ENCODE measurements at places on chromosomes 4 and X.
A peak's percentile ranks its signal among the peaks of the same experiment; 100 is the strongest.

- DNase-seq: no peak
Observed at GRCh38 chr4:38621831-38622230, 42.2 kb upstream of the KLF3 start.

GRCh38 chr4:102141842-102142241 is 203.4 kb downstream of the SLC39A8 start:
- DNase-seq: no peak

- no peak for DNase-seq
Observed at GRCh38 chr4:94345266-94345665, 2.6 kb upstream of the HPGDS start.

GRCh38 chrX:13719192-13719856 is 15.1 kb downstream of the TRAPPC2 start:
- DNase-seq: no peak

DNA sequence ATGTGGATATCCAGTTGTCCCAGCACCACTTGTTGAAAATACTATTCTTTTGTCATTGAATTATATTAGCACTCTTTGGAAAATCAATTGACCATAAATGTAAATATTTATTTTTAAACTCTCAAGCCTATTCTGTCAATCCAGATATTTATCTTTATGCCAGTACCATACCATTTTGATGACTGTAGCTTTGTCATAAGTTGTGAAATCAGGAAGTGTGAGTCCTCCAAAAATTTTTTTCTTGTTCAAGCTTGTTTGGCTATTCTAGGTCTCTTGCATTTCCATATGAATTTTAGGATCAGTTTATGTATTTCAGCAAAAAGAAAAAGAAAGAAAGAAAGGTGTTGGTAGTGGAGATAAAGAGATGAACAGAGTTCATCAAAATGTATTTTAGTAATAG is 8.2 kb upstream of the SMPX start:
- no peak for DNase-seq

DNA sequence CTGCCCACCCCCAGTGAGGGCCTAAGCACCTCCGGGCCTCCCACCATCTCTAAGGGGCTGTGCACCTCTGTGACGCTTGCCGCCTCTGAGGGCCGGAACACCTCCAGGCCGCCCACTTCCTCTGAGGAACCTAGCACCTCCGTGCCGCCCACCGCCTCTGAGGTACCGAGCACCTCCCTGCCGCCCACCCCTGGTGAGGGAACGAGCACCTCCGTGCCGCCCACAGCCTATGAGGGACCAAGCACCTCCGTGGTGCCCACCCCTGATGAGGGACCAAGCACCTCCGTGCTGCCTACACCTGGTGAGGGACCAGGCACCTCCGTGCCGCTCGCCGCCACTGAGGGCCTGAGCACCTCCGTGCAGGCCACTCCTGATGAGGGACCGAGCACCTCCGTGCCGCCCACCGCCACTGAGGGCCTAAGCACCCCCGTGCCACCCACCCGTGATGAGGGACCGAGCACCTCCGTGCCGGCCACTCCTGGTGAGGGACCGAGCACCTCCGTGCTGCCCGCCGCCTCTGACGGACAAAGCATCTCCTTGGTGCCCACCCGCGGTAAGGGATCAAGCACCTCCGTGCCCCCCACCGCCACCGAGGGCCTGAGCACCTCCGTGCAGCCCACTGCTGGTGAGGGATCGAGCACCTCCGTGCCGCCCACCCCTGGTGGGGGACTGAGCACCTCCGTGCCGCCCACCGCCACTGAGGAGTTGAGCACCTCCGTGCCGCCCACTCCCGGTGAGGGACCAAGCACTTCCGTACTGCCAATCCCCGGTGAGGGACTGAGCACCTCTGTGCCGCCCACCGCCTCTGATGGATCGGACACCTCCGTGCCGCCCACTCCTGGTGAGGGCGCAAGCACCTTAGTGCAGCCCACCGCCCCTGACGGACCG is 977 bp downstream of the MAGEE1 start:
- peak; percentile 13 for DNase-seq

All from stimulated activated CD8-positive, alpha-beta memory T cell treated with anti-CD3 and anti-CD28 coated beads, Interleukin-7, amount 100 ng/mL, for 1 hour (primary cell).